ELR (cell line): ENCODE measurements at places on chromosomes 5 and 9.

DNA sequence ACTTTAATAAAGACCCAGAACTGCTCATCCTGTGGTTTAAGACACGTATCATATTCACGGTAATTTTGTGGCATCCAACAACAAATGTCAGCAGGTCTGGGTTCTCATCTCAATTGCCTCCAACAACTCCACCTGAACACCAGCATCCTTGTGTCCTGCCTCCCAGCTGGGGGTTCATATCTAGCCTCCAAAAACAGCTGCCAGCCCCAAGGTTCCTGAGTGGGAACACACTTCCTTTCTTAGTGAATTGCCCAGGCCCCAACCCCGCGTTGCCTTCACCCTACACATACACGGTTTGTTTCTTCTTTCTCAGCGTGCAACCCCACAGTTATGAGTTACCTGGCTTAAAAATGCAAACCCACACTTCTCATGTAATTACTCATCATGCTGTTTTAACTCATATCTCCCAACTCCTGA, 77.9 kb downstream of the SEMA4D start:
- no peak for DNase-seq

GRCh38 chr9:32748013-32748412, 35.3 kb upstream of the TMEM215 start:
- DNase-seq: no peak

DNA sequence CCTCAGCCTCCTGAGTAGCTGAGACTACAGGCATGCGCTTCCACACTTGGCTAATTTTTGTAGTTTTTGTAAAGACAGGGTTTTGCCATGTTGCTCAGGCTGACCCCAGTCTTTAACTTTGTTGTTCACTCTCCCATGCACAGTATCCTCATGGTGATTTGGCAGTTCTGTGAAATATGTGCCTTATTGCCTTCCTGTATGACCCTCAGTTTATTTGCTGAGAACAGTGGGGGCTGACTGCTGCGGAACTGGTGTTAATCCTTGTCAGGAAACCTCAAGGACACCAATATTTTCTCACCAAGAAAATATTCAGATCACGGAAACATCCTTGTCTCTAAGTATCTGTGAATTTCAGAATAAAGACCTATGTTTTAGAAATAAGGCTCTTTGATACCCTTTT, 287.8 kb downstream of the ARRDC3 start:
- DNase-seq: no peak

DNA sequence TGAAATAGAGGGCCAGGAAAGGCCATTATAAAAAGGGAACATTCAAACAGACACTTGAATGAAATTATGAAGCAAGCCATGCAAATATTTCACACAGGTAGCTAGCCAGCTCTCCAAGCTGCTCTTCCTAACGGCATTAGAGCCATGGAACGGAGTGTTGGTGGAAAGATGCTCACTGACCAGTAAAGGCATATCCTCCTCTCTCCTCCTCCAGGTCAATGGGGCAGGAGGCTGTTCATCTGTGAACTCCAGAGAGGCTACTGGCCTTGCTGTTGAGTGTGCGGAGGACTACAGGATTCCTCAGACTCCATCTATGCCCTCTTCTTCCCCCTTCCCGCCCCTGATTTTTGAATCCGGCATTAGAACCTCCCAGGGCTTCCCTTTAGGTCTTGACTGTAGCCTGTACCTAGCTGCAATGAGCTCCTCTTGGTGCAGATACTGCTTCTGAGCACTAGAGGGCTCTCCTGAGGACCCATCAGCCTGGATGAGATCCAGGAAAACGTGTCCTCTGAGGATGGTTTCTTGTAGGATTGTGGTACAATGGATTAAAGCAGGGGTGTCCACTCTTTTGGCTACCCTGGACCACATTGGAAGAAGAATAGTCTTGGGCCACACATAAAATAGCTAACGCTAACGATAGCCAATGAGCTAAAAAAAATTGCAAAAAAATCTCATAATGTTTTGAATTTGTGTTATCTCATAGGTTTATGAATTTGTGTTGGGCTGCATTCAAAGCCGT, 162.2 kb downstream of the SREK1 start:
- DNase-seq: peak; percentile 78

GRCh38 chr9:115015018-115015635, 84.7 kb upstream of the TNFSF8 start:
- peak; percentile 82 for DNase-seq

- DNase-seq: peak; percentile 60
Observed at GRCh38 chr5:180873615-180874520, 12.8 kb upstream of the ZFP62 start.

DNA sequence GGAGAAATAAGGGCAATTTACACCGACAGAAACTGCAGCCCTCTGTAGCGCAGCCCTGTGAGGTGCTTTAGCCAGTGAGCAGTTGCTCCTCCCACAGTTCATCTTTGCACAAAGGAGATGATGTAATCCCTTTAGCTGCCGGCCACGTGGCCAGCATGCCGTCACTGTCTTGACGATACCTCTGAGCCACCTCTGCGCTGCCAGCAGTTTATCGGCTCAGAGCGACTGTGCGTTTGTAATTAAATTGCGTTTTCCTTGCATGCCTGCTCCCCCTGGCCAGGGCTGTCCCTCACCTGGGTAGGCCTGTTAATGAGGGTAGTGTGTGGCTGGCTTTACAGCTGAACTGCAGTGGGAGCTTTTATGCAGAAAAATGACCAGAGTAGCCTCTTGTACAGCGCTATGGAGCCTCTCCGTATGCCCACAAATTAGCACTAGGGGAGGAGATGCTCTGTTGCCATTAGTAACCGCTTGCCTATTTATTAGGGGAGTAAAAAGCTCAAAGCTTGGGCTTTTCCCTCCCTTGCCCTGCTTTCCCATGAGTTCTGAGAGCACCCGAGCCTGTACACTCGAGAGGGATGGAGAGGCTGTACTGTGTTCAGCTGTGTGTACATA, 107.0 kb downstream of the TRIO start:
- DNase-seq: no peak

DNA sequence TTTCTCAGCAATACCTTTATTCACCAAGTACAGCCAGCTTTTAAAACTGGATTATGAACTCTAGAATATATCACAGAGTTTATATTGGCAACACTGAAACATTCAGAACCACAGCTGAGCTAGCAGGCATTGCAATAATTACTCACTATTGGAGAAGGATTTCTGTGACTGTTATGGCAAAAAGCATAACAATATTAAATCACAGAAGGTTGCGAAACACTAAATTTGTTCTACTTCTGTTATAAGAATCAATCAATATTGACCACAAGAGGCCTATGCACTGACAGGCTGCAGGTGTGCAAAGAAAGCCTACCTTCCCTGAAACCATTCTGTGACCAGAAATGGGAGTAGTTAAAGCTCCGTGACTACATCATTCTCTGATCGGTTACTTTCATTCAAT, 59.2 kb downstream of the AP3B1 start:
- DNase-seq: no peak

GRCh38 chr5:120151181-120151580, 312.9 kb upstream of the PRR16 start:
- DNase-seq: peak; percentile 14
